ENCODE measurements at places on chromosomes 12 and 14.

- no peak for DNase-seq
Measured at GRCh38 chr12:112842441-112842840, 50.9 kb downstream of the RPH3A start.

DNA sequence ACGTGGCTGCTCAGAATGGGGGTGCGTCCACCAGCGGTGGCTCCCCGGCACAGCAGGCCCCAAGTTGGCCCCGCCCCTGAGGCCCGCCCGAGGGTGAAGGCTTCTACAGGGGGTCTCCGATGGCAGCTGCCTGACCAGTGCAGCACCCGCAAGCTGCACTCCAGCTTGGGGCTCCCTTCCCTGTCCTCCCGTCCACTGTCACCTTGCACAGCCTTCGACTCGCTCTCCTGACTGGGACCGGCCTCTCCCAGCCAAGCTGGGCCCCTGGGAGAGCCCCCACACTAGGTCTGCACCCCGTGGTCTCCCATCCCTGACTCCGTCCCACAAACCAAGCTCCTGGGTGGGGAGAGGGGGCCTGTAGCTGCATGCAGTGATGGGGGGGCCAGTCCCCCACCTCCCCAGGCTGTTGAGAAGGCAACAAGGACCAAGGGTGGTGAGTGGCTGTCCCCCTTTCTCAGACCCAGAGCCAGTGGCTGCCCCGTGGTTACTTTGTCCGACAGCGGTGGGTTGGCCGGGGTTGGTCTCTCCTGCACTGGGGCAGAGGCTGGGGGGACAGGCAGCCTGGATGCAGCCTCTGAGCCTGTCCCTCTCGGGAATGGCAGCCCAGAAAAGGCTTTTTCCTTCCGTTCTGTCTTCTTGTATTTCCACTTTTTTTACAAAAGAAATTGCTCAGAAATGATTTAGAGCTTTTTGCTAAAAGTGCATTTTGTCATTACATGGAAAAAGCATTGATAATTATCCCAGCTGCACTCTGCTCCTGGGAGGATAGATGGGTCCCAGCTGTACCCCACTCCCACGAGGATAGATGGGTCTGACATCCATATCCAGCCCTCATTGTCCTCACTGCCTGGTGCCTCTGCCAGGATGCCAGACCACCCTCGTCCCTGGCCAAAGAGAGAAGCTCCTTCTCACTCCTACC is 217.0 kb downstream of the KIF26A start:
- DNase-seq: no peak

- DNase-seq: no peak
Measured at GRCh38 chr14:32900547-32900946, 38.1 kb upstream of the NPAS3 start.

DNA sequence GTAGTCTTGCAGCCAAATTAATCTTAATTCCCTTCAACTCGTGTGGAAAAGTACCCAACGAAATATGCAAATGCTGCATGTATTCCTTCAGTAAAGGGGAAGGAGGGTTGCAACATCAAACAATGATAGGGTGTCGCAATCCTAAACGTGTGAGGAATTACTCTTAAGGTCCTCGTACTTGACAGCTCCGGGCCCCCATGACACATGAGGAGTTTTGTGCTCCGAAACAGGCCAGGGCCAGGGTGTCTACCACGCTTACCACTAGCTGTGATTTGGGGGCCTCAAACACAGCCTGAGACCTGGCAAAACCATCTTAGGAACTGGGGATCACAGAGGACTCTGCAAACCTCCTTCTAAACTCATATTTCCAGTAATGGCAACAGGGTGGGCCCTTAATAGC is 20.4 kb downstream of the FOS start:
- no peak for DNase-seq

Data from SW480 (cell line).